IMR-90 (cell line): ENCODE measurements at places on chromosomes 1 and 21.

- DNase-seq: no peak
Observed at GRCh38 chr1:184860985-184861754, 106.5 kb upstream of the EDEM3 start.

DNA sequence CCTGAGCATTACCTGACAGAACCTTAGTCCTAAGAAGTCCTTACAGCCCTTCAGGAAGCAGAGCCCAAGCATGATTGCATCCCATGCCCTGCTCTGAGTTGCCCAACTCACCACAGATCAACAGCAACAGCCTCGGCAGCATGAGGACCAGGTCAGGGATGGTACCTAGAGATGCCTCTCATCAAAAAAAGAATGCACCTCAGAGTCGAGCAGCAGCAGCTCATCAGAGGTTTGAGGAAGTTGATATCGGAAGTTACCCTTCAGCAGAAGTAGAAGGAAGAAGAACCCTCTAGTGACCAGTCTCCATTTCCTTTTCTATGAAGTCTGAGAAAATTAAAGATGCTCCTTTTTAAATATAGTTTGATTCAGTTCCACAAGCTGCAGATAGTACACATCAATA, at the start of gene FCRL1:
FCRL1 (minus strand) TSS at position 225 of the 400 bp plus-strand sequence; CDS start at position 142, 83 bp downstream.
- no peak for DNase-seq

GRCh38 chr1:154848983-154849382, 21.1 kb downstream of the KCNN3 start:
- no peak for DNase-seq

DNA sequence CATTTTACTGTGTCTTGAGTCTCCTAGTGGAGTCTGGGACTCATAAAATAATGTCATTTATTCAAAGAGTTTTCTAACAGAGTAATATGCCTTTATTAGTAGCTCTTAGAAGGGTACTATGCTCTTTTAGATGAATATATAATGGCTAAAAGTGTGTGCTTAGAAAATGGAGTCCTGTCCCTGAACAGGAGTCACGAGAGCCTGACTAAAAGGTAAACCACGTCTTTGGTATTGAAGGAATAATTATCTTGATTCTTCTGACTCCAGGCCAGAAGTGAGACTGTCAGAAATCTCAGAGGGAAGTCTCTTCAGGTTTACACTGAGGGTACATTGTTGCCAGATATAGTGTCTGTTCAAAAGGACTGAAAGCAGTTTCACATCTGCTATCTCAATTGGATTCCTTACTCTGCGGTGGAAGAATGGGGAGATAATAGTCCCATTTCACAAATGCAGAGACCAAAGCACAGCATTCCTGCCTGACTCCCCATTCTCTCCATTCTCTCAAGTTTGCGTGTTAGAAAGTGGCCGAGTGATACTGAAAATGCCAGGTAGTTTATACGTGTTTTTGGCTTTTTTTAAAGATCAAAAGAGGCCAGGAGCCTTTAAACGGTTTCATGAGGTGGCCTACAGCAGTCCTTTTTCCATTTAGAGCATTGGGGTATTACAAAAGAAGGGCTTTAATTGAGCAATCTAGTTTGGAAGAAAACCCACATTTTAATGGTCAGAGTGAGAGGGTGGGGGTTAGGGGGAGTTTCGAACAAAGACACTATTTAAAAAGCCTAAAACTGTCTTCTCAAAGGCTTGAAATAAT, 176.6 kb downstream of the VPS13D start:
- DNase-seq: peak; percentile 28

GRCh38 chr1:65955071-65955470, 162.4 kb downstream of the PDE4B start:
- DNase-seq: no peak

DNA sequence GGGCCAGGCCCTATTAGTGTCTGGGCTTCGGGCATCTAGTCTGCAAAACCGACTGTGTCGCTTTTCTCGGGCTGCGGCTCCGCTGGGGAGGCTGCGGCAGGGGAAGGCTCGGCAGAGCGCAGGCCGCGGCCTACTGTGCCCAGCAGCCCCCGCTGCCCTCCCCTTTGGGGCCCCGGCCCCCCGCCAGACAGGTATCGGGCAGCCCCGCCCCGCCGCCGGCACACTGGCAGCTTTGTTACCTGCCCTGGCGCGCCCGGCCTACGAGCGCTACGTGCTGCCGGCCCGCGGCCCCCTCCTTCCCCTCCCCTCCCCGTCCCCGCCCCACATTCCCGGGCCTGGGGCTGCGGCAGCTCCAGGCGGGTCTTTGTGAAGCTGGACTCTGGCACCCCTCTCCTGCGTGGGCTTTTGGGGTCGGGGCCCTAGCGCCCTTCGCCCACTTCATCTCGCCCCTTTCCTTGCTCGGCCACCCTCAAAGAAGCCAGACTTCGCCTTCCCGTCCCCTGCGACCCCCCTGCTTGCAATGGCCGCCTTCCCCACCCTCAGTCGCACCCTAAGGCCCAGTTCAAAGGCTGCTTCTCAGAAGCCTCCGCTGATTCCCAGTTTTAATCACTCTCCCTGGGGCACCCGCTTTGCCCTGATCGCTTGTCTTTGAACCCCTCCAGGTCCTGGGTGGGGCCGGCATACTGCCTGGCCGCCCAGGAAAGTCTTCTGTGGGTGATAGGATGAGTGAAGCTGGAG, 48.9 kb upstream of the SLC2A1 start:
- DNase-seq: no peak

GRCh38 chr1:181317261-181317930, 165.9 kb upstream of the CACNA1E start:
- DNase-seq: no peak

- DNase-seq: peak; percentile 11
Observed at GRCh38 chr1:17437260-17437579, 2.3 kb downstream of the RCC2 start.

DNA sequence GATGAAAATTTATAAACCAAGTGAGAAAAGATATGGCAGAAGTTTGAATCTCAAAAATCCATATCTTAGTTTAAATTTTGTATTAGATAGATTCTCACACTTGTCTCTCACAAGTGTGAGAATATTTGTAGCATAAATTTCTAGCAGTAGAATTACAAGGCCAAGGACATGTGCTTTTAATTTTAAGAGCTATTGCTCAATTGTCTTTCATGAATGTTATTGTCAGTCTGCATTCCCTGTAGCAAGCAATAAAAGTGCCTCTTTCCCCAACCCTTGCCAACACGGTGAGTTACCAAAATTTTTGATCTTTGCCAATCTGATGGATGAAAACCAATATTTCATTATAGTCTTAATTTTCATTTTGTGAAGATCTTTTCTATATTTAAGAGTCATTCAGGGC, 64.0 kb downstream of the CTH start:
- DNase-seq: no peak

DNA sequence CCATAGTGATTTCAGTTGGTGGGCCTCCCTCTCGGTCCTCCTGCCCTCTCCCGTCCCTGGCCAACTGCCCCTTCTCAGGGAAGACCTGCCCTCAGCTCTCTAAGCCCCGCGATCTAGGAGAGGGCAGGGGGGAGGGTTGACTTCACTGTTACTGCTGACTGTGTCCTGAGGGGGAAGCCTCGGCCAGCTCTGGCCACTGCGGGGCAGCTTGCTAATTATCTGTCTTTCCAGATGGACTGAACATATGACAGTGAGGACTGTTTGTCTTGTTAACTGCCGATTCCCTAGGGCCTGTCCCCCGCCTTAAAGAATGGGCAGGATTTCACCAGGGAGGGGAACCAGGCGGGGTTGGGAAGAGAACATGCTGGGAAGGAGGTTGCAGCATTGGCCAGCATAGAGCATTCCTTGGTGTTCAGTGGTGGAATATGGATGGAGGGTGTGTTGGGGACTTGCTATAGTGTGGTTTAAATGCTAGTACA, 22.9 kb downstream of the NIPAL3 start:
- no peak for DNase-seq

DNA sequence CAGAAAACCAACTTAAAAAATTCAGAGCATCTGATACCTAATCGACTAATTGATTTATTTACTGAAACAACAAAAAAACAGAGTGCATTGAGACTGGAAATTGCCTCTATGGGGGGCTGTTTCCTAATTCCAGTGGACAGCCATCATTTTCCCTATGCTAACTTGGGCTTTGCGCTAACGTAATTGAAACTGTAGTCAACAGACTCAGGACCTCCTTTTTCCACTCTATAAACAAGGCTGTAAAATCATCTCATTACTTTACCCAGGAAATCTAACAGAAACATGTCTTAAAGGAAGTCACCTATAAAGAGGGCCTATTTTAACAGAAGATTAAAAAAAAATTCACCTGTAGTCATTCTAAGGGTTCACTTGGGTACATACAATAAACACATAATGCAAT, 2.1 kb downstream of the ERG start:
- DNase-seq: no peak

DNA sequence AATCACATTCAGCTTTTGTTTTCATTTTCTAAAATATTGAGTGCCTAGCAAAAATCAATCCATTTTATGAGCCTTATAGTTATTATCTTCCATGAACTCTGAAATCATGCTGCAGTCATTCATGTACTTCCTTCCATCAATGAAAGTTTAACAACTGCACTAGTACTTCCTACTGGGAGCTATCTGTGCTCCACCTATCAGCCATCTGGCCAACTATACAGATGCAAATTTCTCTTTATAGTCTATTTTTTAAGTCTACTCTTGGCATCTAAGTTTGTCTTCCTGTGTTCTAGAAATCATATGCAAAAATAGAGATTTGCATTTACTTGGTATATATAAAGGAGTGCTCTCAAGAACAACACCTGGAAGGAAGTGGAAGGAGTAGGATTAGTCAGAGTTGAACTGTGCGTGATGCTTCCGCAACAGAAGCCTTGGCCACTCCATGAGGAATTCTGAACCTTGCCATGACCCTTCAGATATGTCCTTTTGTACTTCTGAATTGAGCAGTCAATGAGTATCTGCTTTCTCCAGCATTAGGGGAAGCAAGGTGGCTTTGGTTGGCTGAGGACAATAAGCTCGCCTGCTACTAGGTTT, 403.2 kb upstream of the ADAMTS5 start:
- DNase-seq: no peak

DNA sequence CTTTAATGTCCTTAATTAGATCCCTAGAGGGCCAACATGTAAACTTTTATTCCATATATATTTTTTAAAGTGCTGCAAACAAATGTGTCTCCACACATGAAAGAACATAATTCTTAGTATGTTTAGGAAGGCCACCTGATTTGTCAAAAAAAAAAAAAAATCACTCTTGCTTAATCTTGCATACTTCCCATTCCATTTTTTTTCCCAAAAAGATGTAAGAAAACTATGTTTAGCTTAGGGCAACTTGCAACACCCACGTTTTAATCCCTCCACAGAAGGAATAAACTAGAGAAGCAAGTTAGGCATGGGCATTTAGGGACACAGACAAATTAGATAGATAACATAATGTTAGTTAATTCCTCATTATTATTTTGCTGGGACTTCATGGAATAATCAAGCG, 5.6 kb downstream of the YOD1 start:
- DNase-seq: no peak

- DNase-seq: peak; percentile 81
Observed at GRCh38 chr1:32761253-32761877, 55.8 kb downstream of the YARS1 start.

- DNase-seq: no peak
Observed at GRCh38 chr1:83052865-83053264, 946.1 kb downstream of the TTLL7 start.

DNA sequence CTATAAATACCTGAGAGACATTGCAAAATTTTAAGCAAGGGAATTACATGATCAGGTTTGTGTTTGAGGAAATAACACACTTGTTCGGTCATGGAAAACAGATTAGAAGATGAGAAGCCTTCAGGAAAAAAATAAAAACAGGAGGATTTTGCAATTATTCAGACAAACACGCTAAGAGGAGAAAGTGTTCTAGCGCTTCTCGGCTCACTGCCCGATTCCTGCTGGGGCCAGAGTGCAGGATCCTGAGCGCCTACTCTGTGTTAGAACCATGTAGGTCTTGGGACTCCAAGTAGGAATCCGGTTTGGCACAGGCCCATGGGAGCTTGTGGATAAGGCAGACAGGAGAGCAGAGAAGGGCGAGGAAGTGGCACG, 8.1 kb upstream of the PRELP start:
- no peak for DNase-seq

DNA sequence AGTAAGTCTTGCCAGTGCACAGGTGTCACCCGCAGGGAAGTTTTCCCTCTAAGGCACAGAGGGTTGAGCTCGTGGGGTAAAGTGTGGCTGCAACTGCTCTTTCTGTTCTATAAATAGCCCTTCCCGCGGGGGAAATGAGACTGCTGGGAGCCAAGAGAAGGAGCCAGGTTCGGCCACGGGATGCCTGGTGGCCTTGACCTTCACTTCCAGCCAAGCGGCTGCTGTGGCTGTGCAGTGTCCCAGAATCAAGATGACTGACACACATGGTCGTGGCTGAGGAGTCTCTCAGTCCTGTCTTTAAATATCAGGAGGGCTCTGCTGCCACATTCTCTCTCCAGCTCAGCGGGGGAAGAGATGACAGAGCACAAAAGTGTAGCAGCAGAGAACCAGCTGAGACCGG, 154.1 kb upstream of the VAMP3 start:
- DNase-seq: no peak

DNA sequence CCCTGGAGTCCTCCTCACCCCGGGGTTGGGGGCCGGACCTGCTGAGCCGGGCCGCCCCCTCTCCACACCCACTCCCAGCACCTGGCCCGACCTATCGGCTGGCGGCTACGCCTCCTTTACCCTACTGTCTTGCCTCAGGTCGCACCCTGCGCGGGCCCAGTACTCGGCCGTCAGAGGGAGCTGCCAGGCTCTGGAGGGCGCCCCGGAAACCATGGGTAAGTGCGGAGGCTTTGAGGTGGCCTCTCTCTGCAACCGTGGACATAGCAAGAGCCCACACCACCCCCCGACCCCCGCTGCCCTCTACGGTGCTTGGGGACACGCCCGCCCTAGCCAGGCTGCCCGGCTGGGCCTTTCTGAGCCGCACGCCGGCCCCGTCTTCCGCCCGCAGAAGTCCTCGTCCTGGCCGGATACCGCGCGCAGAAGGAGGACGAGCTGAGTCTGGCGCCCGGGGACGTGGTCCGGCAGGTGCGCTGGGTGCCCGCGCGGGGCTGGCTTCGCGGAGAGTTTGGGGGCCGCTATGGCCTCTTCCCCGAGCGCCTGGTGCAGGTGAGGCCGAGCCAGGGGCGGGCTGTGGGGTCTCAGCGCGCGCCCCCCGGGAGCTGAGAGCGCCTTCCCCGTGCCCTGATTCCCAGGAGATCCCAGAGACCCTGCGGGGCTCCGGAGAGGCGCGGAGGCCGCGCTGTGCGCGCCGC, at the start of gene SH3D21:
SH3D21 (plus strand) TSS at position 159 of the 692 bp plus-strand sequence; CDS start at position 212, 53 bp downstream.
- no peak for DNase-seq
